ENCODE measurements at places on chromosomes 16 and 17.

- DNase-seq: peak; percentile 25
These were observed 11.3 kb downstream of the LIG3 start for GRCh38 chr17:34991606-34992005.

GRCh38 chr17:5220074-5220473 is 14.6 kb downstream of the SCIMP start:
- DNase-seq: no peak

DNA sequence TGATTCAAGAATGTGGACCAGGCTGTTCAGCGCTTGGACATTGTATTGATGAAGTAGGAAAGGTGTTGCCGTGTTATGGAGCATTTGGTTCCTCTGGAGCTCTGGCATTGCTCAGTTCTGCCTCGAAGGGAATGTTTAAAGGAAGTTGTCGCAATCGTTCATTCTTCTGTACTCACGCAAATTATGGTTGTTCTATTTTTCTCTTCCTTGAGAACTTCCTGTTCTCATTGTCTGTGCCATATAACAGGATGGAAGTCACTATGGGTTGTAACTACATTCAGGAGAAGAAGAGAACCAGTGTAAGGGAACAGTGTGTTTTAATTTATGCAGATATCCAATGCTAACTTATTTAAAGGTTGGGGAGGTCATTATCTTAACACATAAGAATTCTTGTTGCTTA is 13.0 kb downstream of the PCTP start:
- peak; percentile 64 for DNase-seq

- no peak for DNase-seq
These were observed 12.8 kb downstream of the MGAT5B start for GRCh38 chr17:76880971-76881370.

- DNase-seq: no peak
These were observed 8.5 kb downstream of the ZNF469 start for GRCh38 chr16:88391144-88391850.

DNA sequence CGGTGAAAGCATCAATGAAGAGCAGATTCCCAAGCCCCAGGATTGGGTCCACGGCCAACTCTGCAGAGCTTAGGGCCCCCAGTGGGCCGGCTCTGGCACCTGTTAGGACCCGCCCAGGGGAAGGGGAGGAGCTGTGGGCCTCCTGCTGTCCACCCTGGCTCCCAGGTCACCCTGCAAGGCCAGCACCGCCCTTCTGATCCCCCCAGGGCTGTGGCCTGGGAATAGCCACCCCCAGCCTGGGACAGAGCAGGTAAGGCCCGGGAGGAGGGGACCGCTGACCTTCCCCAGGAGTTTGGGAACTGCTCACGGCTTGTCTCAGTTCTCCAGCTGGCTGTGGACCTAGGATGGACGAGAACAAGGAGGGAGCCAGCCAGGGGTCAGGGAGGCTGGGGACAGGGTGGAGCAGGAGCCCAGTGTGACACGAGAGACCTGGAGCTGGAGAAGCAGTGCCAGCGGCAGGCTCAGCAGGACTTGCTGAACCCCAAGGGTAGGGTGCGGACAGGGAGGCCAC is 39.3 kb upstream of the SLC38A10 start:
- DNase-seq: no peak

DNA sequence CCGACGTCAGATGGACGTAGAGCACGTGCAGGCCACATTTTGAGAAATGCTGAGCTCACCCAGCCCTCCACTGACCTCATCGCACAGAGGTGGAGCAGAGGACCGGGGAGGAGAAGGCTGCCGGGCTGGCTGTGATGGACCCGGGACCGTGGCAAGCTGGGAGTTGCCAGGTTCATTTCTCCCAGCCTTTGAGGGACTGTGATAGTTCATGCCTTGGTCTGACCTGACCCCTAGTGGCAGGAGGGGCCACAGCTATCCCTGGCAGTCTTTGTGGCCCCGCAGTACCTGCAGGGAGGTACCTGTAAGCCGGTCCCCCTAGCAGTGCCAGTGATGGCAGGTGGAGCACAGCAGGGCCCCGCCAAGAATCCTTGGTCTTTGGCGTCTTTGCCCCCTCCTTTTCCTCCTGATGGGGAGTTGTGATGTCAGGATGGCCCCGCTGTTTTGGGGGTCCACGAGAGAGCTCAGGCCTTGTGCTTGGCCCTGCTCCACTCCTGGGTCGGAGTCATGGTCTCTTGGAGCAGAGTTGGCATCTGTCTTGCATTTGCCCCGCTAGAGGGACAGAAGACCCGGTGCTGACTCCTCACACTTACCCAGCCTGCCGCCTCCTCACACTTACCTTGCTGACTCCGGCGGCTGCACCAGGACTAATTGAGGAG is 50.4 kb downstream of the OR1D5 start:
- no peak for DNase-seq

DNA sequence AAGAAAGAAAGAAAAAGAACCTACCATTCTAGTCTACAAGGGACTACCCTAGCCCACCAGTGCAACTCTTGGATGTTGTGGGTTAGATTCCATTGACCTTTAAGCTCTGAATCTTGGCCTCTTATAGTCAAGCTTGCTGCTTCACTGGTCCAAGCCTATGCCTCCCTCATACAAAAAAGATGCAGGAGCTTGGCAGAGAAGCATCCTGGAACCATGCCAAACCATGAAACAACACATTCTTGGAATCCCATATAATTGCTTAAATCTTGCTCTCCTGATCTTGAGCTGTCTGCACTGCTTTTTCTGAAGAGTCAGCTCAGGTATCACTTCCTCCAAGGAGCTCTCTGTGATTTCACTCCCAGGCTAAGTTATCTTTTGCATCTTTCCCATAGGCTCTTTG is 117.9 kb upstream of the GPR139 start:
- no peak for DNase-seq

GRCh38 chr16:85534536-85535351 is 78.4 kb upstream of the GSE1 start:
- DNase-seq: no peak

DNA sequence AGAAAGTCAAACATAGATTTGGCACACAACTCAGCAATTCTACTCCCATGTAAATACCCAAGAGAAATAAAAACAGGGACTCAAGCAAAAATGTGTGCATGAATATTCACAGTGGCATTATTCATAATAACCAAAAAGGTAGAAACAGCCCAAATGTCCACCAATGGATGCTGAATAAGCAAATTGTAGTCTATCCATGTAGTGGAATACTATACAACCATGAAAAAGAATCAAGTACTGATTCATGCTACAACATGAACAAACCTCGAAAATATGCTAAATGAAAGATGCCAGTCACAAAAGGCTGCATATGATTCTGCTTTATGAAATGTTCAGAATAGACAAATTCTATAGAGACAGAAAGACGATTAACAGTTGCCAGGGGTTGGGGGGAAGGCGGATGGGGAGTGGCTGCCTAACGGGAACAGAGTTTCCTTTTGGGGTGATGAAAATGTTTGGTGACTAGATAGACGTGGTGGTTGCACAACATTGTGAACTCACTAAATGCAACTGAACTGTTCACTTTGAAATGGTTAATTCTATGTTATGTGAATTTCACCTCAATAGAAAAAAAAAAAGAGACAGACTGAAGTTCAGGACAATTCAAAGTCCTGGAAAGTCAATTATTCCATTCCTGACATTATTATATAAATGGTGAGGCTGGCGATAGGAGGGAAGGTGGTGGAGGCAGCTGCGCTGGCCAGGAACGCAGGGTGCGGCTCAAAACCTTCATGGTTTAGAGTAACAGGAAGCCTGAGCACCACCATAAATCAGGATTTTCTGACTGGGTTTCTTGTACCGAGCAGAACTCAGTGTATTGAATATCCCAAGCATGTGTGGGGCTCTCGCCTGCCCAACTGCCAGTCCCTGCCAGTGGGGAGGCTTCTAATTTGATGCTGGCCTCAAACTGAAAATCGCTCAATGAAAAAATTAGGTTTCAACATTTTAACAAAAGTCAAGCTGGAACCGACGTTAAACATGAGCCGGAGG is 300.9 kb downstream of the C16orf95 start:
- no peak for DNase-seq

GRCh38 chr17:17926840-17927449 is 45.3 kb downstream of the TOM1L2 start:
- no peak for DNase-seq

- DNase-seq: no peak
These were observed 2.6 kb downstream of the PPP1R9B start for GRCh38 chr17:50147841-50148225.
